ENCODE measurements at places on chromosomes 7 and 10.

DNA sequence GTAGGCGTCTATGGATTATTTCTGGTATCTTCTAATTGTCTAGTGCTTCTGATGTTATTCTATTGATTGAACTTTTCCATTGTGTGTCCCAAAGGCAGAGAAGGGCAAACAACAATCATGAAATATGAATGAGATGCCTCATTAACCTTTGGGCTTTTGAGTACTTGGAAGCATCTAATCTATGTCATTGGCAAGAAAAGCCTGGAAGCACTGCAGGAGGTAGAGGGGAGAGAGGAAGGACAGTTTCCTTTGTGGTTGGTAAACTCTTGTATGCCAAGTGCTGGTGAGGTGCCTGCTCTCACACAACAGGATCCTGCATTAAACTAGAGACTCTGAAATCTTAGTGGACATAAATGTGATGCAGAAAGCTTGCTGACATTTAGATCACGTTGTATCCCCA is 155.2 kb upstream of the TPK1 start:
- DNase-seq = no peak

DNA sequence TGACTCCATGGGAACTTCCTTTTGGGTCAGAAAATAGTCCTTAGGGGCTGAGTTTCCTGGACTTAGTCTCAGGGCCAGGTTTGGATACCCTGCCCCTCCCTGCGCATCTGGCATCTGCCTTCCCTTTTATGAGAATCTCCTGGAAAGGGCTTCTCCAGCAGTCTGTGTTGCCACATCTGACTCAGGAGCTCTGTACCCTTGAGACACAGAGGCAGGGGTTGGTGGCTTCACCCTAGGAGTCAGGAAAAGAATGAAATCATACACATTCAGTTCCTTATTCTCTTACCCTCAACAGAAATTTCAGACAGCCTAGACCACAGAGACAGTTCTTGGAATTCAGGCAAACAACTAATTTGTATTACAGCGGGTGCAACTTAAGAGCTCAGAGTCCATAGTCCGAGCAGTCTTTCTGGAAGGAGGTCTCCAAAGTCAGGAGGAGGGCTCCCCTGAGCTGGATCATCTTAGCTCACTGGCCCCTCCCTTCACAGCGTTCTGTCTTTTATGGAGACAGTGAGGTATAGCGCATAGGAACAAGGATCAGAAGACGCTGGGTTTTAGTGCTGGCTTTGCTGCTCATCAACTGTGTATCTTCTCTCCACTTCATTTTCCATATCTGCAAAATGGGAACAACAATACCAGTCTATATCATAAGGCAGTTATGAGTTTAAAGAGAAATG is 3.0 kb upstream of the PLAU start:
- DNase-seq = no peak

DNA sequence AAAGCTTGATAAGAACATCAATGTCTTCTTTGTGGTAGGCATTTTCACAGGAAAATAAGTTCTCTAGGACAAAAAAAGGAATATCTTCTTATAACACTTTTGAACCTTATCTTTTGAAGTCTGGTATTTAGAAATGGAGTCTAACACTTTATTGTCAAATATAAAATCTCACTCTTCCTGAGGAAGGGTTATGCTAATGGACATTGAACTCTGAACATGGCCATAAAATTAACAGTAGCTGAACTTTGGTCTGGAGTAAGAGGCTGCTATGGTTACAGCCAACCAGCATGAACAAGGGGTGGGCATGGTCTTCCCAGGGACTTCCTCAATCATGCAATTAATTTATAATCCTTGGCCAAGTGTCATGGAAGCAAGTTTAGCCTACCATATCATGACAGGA is at the start of gene CLRN3:
TSS of gene CLRN3 (minus strand) at position 199 of the 400 bp plus-strand sequence. CDS start at position 42, 157 bp downstream.
- DNase-seq = no peak

DNA sequence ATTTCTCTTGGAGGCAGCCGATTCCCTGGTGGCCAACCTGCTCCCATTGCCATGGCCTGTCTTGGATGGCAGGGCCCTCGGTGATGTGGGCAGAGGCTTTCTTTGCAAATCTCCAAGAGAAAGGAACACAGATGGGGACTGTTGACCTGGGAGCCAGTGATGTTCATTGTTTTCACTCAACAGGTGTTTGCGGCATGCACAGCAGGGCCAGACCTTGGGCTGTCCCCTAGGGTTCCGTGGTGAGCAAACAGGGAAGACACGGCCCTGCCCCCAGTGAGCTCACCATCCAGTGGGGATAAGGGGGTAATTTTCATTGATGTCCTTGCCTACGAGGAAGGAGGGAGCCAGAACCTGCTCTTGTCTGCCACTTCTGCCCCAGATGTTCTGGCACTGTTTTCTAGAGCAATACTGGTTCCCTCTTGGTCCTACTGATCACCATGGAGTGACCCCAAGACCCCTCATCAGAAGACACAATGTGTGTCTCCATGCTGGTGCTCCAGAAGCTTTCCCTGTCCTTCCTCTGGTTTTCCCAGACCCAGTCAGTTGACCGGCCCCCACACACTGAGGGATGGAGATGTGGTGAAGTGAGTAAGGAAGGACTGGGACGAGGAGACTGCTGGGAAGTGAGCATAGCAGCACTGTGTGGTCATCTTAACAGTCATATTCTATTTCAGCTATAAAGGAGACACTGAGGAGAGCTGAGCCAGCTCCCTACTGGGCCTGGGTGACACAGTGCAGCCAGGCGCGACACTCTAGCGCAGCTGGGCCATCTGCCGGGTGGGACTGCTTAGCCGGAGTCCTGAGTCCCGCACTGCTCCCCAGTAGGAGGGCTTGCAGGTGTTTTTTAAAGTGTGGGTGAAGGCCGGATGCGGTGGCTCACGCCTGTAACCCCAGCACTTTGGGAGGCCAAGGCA is 20.4 kb upstream of the FIGNL1 start:
- no peak for DNase-seq

GRCh38 chr7:102165136-102165535 is 121.5 kb upstream of the SH2B2 start:
- DNase-seq = no peak
